Stimulated activated CD4-positive, alpha-beta T cell treated with anti-CD3 and anti-CD28 coated beads, Interleukin-12 subunit alpha, Interleukin-12 subunit beta, amount 100 ng/mL, for 48 hours (primary cell): ENCODE measurements at places on chromosomes 13 and 19.

DNA sequence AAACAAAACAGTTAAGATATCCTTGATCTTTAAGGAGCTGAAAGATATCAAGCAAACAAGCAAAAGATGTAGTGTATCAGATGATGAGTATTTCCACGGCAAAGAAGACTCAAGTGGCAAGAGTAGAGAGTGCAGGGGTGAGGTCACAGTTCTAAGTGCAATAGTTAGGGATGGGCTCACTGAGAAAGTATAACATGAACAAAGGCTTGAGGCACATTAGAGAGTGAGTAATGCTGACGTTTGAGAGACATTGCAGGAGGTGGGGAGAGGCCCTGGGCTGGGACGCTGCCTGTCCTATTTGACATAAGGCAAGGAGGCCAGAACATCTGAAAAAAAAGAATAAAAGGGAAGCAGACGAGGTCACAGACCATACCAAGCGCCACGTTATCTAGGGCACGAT is 1.4 kb downstream of the DUXA start:
- no peak for DNase-seq

- DNase-seq: peak; percentile 46
Measured at GRCh38 chr19:17332677-17333581, 1.7 kb downstream of the ANO8 start.

- DNase-seq: no peak
Measured at GRCh38 chr13:109874484-109875454, 88.4 kb upstream of the IRS2 start.

- no peak for DNase-seq
Measured at GRCh38 chr19:42045575-42045974, 24.4 kb downstream of the GRIK5 start.

DNA sequence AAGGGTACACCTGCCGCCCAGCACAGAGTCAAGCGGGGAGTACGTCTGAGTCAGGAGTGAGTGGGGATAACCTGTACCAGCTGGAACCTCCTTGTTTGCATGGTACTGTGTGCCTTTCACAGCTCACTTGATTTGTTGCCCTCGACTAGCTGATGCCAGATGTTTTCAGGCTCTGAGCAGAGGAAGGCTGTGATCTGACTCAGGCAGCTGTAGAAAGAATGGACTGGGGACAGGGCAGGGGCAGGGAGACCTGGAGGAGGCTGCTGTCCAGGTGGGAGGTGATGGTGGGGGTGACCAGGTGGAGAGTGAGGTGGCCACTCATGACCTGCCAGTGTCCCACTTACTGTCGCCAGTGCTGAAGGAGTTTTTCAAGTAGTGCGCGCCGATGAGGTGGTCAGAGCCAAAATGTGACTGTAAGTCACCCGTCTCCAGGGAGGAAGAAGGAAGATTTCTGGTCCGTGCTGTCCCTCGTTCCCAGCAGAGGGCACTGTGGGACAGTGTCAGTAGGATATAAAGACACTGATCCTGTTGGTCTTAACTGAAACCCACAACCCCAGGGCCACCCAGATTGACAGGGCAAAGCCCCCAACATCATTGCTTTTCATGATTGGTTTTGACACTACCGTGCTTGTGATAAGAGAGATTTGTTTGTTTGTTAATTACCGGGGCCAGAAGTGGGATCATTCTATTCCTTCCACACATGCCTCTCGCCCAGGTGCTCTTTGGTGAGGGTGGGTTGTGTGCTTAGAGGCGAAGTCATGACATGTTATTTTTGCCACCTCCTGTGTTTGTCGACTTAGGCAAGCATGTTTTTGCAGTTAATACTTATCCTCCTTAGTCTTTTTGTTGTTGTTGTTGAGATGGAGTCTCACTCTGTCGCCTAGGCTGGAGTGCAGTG is 128.4 kb downstream of the DPF1 start:
- peak; percentile 44 for DNase-seq

DNA sequence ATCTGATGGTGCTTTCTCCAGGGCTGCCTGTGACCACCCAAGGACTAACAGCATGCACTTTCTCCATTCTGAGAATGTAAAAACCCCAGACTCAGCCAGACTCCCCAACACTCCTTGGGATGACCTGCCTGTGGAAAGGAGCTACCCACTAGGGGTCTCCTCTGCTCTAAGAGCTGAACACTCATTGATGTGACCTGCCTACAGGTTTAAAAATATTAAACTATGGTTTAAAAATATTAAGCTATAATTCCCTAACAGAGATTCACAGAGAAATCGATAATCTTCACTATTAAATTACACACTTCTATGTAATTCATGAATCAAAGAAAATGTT is 696.2 kb upstream of the SLITRK5 start:
- no peak for DNase-seq
